CD4-positive, alpha-beta T cell treated with Interleukin-1 beta for 1 hour (primary cell): ENCODE measurements at places on chromosomes 13 and 19.

- DNase-seq = no peak
Measured at GRCh38 chr19:35793381-35794165, 18.2 kb downstream of the ARHGAP33 start.

DNA sequence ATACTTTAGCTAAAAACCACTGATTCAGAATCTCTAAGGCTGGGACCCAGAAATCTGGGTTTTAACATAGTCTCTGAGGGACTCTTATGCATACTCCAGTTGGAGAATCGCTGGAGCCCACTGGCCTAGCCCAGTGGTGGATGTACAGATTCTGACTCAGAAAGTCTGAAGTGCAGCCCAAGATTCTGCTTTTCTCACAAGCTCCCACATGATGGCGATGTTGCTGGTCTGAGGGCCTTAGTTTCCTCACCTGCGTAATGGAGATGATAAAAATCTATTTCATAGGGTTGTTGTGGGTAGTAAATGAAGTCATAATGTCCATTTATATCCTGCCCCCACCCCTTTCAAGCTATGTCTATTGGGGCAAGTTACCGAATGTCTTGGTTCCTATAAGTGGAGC lies 7.7 kb upstream of the CDADC1 start:
- peak; percentile 57 for DNase-seq

DNA sequence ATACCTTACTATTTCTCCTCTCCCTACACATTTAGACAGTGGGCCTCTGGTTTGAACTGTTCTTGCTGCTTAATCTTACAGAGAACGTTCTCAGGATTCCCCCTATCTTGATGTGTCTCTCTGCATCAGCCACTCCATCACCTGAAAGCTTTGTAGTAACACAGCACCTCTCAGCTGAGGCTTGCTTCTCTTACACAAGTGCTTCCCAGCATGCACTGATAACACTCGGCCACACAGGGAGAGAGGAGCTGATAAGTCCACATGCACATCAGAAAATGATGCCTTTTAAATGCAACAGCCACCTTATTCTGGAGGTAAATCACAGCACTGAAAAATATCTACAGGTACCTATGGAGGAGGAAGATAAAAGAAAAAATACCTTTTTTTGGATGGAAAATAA lies 192.2 kb upstream of the TSHZ3 start:
- no peak for DNase-seq

DNA sequence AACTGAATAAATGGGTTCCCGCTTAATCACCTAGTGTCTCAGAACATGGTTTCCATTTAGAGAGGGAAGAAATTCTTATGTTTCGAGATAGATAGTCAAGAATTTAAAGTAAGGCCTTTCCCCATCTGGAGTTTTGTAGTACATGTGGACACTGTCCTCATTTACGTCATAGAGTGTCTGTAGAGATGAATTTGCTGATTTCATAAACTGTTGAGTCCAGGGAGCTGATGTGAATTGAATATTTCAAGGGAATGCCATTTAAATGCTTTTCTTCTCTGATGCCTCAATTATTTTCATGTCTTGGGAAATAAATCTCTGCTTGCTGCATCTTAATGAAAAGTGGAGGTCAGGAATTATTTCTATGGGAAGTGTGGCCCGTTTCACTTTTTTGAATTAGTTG lies 9.5 kb downstream of the CEBPG start:
- no peak for DNase-seq

GRCh38 chr19:35410487-35410886 lies 37.6 kb upstream of the FFAR2 start:
- no peak for DNase-seq

DNA sequence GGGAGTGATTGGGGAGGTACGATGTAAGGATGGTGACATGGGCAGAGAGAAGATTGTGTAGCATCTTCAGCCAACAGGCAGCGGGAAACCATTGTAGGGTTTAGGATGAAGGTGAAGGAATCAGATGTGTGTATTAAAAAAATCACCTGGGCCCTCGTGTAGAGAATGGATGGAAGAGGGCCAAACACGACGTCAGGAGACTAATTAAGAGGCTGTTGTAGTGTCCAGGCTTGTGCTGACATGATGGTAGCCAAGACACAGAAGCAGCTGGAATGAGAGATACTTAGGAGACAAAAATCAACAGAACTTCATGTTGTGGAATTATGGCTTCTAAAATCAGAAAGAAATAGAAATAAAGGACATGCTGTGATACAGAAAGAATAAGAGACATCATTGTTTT lies 41.2 kb upstream of the ARGLU1 start:
- DNase-seq = no peak

GRCh38 chr19:3054265-3054971 lies 7.9 kb downstream of the TLE5 start:
- no peak for DNase-seq
